ENCODE measurements at places on chromosomes 5 and 9.

GRCh38 chr9:113150670-113151611 is at the start of gene SLC31A2:
TSS of gene SLC31A2 (plus strand) at chr9:113151007. CDS start at chr9:113151075, 68 bp downstream.
- peak; percentile 97 for DNase-seq

DNA sequence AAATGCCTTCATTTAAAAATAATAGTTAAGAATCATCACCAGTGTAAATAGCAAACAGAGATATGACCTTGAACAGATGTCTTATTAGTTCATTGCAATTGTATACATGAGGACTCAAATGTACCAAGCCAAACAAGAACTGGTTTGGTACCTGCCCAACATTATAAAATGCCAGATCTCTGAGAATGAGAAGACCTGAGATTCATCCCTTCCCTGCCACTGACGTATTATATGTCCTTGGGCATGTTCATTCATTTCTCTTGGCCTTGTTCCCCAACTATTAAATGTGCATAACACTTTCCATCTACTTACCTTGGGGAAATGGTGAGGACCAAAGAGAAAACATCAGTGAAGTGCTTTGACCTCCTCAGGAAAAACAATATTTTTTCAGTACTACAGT is 33.6 kb upstream of the ERBIN start:
- no peak for DNase-seq

- DNase-seq = no peak
These were observed 323.4 kb downstream of the CSNK1G3 start for GRCh38 chr5:123835421-123835820.

- DNase-seq = no peak
These were observed 200.1 kb upstream of the DAB2 start for GRCh38 chr5:39624890-39625289.

GRCh38 chr9:111179577-111179976 is 141.3 kb upstream of the LPAR1 start:
- no peak for DNase-seq

DNA sequence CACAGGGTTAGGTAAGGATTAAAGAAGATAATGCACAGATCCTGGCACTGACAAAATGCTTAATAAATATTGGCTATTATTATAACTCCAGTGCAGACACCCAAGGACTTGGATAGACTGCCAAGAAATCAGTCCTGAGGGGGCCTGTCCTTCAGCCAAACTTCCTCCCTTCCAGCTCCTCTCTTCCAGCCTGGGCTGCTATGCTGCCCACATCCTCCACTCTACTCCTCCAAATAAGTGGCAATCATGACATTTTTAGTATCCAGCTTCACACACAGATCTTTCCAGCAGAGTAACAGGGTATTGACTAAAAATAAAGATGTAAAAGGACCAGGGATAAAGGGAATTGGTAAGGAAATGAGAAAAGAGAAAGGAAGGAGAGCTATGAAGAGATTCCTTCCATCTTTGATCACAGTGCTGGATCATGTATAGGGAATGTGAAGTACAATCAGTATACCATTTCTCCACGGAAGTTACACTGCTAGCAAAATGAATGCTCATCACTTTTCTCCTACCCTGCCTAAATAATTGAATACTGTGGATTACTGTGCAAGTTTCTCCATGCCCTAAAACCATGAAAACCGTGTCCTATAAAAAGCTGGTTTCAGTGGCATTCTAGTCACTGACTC is 136.0 kb upstream of the OSMR start:
- no peak for DNase-seq

- DNase-seq = peak; percentile 89
These were observed at the start of gene CFAP77 for GRCh38 chr9:132409828-132410528. TSS of gene CFAP77 (plus strand) at chr9:132410211. CDS start at chr9:132410272, 61 bp downstream.

DNA sequence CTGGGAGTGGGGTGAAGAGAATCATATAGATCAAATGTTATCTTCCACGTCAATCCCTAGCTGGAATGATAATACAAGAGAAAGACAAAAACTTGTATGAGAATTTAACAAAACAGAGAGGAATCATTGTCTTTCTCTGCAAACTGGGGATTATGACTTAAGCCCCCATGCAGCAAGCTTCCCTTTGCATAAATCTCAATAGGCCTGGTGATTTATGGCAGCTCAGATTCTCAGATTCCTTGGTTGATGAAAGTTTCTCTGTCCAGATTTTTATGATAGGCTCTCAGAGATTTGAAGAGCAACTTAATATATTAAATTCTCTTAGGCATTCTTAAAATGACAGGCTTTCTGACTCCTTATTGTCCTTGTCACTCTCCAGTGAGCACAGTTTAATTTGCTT is 56.0 kb downstream of the RASGRF2 start:
- DNase-seq = no peak

- peak; percentile 92 for DNase-seq
These were observed 1.1 kb downstream of the PRR7 start for GRCh38 chr5:177447611-177448243.

GRCh38 chr9:8905731-8906130 is 1106.2 kb upstream of the DMAC1 start:
- no peak for DNase-seq

- DNase-seq = peak; percentile 82
These were observed 343 bp downstream of the KIAA0825 start for GRCh38 chr5:94618029-94618492.
